ENCODE measurements at places on chromosomes 3 and 15. TPM values are rescaled to one million over a fixed set of nuclear protein-coding genes. Genes with fewer than 3 reads are reported as not detected.
A peak's percentile ranks its signal among the peaks of the same experiment; 100 is the strongest.

DNA sequence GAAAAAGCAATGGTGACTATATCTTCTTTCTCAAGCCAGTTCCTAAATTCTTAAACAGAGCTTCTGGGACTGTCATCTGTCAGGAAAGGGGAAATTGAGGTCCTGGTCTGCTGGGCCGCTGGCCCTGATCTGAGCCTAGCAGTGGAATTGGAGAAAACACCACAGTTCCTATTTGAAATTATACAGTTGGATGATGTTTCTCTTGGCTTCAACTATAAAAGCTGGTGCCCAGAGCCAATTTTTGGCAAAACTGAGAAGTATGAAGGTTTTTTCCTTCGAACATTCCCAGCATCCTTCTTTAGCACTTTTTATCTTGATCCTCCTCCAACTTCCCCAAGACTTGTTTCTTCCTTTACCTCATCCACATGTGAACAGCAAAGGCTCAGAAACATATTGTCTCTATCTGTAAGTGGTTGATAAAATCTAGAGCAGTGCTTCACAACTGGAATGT lies 83.9 kb downstream of the CD47 start:
- no peak for DNase-seq

GRCh38 chr3:161946443-161946960 lies 449.9 kb downstream of the OTOL1 start:
- no peak for DNase-seq

GRCh38 chr3:172260381-172260780 lies 187.9 kb downstream of the GHSR start:
- no peak for DNase-seq

DNA sequence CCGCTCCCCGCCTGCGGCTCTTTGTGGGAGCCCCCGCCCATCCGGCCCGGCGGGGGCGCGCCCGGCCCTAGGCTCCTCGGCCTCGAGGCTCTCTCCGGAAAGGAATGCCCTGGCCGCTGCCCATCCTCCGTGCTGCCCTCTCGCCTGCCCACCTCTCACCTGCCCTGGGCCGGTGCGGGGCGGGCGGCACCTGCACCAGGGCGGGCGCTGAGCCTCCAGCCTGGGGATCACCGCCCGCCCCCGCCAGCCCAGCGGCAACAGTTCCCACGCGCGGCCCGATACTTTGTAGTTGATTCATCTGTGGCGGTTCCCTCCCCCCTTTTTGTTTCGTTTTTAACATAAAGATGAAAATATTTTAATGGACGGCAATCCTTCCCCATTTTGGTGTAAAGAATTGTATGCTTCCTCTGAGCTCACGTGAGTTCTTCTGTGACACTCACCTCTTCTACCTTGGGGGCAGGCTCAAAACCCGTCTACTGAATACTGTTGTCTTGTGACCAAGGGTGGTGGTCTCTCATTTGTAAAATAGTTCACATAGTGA lies 1.9 kb downstream of the KLF13 start:
- DNase-seq, result peak; percentile 39

DNA sequence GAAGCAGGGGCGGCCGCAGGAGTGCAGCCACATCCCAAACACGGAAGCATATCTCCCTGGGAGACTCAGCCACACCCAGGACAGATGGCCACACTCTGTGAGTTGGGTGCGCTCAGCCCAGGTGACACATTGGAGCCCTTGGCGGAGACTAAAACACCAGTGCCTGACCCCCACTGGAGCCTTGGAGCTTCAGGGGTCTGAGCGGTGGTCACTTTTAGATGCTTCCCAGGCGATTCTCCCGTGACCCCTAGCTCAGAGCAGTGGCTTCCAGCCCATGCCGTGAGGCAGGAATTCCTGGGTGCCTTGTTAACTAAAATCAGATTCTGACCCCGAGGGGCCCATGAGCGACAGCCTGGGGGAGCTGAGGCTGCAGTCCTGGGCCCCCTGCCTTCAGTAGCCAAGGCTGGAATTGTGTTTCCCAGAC lies 54.5 kb downstream of the PLXNA1 start:
- DNase-seq, result no peak

GRCh38 chr15:74422652-74423430 lies 10.9 kb downstream of the SEMA7A start:
- peak; percentile 37 for DNase-seq

- no peak for DNase-seq
These were observed 190.5 kb downstream of the GREM1 start for GRCh38 chr15:32908135-32908801.

GRCh38 chr3:129425619-129426018 lies 2.8 kb downstream of the EFCAB12 start:
- DNase-seq, result no peak

GRCh38 chr3:550471-550870 lies 353.9 kb downstream of the CHL1 start:
- no peak for DNase-seq

GRCh38 chr3:169405076-169405475 lies 258.4 kb downstream of the MECOM start:
- no peak for DNase-seq

GRCh38 chr3:58193682-58194407 lies 16.9 kb downstream of the DNASE1L3 start:
- no peak for DNase-seq

Gene GCNT3
- total RNA-seq, result 0.20 TPM

Gene HDGFL3
- total RNA-seq, result 117 TPM

Gene MAP4
- 199 TPM for total RNA-seq

Gene PLSCR5
- not detected for total RNA-seq

Gene C2CD4A
- 0.32 TPM for total RNA-seq

Data from WTC11 (cell line).